Stimulated activated CD8-positive, alpha-beta memory T cell treated with anti-CD3 and anti-CD28 coated beads, Interleukin-7, amount 100 ng/mL, for 24 hours (primary cell): ENCODE measurements at places on chromosomes 11 and 22.
A peak's percentile ranks its signal among the peaks of the same experiment; 100 is the strongest.

DNA sequence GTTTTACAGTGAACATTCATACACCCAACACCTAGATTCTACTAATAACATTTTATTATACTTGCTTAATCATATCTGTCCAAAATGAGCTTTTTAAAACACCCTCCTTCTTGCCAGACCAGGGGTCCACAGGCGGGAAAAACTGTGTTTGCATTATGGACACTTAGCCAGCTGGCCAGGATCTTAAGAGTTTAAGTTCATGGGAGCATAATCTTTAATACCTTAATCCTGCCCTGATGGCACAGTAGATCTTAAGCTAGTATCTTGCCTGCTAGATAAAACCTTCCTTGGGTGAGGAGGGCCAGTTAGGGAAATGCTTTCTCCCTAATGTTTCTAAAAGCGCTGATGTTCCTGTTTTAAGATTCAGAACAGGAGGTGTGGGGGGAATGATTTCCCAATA is 13.1 kb upstream of the CCDC134 start:
- DNase-seq: no peak

DNA sequence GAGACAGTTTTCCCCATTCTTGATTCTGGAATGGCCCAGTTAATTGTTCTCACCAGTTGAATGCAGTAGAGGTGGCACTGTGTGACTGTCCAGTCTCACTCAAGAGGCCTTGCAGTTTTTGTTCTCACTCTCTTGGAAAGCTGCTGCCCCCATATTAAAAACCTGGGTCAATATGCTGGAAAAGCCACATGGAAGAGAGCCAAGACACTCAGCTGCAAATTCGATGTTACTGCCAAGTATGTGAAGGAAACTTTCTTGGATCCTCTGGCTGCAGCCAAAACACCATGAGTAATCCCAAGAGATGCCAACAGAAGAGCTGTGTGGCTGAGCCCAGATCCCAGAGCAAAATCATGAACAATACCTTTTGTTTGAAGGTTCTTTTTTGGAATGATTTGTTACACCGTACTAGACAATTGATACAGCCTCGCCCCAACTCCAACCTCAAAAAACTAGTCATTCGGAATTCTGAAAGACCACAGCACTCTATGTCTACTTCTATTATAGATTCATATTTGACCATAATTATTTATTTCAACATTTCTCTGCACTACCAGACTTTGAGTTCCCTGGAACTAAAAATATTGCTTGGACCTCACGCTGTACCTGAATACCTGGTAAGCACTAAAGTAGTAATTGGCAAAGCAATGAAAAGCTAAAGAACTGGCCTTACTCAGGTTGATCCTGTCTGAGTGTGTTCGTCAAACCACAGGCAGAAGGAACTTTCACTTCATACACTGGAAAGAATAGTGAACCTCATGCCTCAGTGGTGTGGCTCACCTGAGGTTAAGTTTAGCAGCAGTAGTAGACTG is 378.8 kb downstream of the ETS1 start:
- DNase-seq: no peak

GRCh38 chr11:122742301-122743018 is 86.9 kb downstream of the UBASH3B start:
- no peak for DNase-seq

GRCh38 chr11:123577081-123577598 is 77.3 kb downstream of the SCN3B start:
- DNase-seq: peak; percentile 47

DNA sequence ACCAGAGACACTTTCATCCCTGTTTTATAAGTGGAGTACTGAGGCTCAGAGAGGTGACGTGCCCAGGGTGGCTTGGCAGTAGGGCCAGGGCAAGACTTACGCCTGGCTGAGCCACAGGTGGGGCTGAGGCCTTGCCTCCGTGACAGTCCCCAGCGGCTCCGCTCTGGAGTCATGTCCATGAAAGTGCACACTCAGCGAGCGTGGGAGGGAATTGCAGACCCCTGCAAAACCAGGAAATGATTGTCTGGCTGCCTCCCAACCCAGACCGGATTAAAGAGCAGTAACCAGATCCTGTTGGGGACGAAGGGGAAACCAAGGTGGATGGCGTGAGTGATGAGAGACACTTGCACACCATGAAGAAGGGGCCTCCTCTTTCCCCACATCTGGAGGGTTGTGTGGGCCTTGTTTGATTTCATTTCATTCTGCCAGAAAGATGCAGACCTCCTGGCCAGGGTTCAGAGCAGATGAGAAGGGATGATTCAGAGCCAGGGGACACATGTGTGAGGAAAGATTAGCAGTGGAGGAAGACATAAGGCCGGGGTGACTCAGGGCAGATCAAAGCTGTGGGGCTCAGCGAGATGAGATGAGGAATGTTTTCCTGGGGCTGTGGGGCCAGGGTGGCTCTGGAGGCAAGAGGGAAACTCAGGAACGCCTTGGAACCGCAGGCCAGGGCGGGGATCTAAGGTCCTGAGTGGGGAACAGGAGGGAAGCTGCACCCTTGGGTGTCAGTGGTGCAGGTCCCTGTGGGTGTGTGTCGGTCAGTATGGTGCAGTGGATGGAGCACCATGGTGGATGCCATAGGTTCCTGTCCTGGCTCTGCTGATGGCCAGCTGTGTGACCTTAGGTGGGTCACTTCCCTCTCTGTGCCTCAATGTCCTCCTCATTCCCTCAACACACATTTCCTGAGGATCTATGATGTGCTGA is 29.9 kb upstream of the LRRC32 start:
- no peak for DNase-seq

GRCh38 chr11:14567064-14567651 is 47.0 kb upstream of the PSMA1 start:
- no peak for DNase-seq

DNA sequence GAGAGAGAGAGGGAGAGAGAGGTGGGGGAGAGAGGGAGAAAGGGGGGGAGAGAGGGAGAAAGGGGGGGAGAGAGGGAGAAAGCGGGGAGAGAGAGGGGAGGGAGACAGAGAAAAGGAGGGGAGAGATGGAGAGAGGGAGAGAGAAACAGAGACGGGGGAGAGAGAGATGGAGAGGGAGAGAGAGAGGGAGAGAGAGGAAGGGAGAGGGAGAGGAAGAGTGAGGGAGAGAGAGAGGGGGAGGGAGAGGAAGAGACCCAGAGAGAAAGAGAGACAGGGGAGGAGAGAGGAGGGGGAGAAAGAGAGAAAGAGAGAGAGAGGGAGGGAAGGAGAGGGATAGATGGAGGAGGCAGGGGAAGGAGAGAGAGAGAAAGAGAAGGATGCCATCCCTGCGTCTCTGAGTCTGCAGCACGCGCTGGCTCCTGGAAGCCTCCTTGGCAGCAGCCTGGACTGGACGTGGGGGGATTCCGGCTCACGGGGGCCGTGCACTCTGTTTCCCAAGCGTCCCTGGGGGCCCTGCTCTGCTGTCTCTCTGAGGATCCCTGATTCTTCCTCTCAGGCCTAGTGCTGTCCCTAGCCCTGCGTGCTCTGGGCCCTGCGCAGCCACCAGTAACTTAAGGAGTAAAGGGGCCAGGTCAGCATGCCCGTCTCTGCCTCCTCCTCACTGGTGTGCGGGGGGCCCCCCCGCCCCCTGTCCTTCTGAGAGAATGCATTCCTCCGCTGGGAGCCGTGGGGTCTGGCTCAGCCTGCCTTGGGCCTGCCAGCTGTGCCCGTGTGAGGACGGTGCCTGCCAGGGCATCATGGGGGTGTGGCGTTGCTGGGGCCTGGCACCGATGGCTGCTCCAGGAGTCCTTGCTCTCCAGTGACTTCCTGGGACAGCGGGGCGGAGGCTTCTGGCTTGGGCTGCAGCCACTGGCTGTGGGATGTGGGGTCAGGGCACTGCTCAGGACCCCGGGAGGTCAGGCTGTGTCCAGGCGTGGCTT is 429.5 kb downstream of the TBC1D22A start:
- no peak for DNase-seq

DNA sequence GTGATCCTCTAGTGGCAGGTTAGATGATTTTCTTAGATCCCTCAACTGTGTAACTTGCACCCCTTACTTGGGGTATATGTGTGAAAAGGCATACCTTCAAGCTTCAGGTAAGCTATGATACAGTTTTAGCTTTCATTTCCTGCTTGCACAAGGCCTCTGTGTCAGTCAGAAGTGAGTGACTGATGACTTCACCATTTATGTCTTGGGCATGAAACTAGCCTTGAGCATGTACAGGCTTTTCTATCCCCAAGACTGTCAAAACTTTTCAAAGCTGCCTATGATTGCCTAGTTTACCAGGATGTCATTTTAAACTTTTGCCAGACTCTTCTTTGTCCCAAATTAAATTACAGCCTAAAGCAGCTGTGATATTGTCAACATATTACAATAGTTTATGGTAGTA is 286.1 kb upstream of the CNTN5 start:
- no peak for DNase-seq

DNA sequence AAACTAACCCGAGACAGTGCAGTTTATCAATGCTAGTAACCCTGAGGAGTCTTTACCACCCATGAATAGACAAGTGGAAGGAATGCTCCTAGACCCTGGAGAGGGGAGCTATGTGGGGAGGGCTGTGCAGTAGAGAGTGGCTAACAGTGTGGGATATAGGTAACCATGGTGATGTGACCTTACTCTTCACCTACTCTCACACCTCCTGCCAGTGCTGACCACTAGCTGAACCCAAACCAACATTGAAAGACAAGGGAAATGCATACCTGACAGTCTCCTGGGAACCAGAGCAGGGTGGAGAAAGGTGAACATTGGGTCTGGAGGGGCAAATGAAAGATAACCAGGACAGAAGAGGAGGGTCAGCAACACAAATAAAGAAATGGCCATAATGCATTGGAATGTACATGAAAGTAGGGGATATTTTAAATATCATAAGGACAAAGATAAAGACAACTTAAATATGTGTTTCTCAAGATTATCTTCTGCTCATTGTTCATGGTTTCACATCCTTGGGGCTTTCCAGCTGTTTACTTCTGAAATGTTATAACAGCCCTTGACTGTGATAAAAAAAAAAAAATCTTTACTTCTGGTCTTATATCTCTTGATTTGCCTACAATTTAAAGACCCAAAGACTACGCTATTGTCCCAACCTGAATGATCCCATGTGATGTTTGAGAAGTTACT is 983.3 kb upstream of the TENM4 start:
- no peak for DNase-seq

DNA sequence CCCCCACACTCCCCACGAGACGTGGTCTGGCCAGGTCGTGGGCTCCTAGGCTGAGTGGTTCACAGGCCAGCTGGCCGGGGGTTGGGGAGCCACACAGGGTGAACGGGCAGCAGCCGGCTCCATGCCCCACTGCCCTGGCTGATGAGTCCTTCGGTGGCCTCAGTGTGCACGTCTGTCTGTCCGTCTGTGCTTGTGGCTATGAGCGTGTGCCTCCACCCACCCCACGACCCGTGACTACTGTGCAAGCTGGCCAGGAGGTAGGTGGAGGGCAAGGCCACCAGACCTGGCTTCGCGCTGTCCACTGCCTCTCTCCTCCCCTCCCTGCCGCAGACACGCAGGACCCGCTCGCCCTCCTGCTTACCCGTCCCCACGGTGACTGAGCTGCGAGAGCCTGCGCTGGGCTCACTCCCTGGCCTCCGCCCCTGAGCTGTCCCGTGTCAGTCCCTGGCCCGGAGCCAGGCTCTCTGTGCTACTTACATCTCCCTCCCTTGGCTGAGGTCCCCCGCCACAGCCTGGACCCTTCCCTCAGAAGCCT is 14.1 kb downstream of the CSDC2 start:
- DNase-seq: no peak

GRCh38 chr11:119560961-119561360 is 138.0 kb upstream of the THY1 start:
- no peak for DNase-seq

- DNase-seq: no peak
Measured at GRCh38 chr11:39363571-39363970, 2095.9 kb downstream of the LRRC4C start.

- DNase-seq: no peak
Measured at GRCh38 chr11:92227230-92227814, 2.7 kb downstream of the FAT3 start.

DNA sequence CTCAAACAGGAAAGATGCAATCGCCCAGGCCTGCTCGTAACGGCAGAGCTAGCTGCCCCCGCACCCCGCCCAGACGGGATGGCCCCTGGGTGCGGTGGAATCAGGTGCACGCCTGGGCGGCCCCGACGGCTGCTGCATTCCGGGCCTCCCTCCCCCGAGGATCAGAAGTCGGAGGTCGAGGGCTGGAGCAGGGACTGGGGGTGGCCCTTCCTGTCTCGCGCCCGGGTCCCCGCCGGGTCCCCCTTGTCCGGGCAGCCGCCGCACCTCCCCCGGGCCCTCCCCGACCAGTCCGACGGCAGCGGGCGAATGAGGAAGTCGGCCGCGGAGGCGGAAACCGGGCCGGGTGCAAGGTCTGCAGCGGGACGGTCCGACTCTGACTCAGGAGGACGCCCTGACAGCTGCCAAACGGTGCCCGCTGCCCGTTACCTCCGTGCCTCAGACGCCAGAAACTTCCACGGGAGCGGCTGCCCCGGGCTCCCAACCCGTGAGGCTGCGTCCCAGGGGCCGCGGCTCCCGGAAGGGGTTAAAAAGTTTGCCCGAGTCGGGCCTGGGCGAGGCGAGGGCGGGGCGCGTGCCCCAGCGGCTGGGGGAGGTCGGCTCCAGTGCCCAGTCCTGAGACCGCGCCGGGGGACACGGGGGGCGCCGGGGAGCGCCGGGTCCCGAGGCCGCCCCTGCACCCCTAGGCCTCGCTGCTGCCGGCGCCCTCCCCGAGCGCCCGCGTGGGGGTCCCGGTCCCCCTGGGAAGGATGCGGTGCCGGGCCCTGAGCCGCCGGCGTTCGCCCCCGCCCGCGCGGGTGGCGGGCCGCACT is 663 bp downstream of the MYH9 start:
- no peak for DNase-seq

DNA sequence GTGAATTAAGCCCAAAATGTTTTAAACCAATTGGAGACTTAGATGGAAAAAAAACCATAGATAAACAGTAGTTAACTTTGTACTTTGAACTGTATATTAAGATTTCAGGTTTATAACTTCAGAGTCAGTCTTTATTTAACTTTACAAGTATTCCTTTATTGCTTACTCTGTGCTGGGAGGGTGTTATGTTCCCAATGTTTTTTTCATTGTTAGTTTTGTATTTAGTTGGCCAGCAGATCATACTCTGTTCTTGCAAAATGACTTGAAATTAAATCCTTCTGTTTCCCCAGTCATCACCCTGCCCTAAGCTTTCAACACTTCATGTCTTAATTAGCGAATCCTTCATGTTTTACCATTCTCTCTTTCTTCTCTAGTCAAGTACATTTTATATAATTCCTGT is 25.3 kb downstream of the SIK2 start:
- DNase-seq: no peak
